Esophagus mucosa (tissue), 1 donor: ENCODE measurements at places on chromosomes 16 and 17.
A peak's percentile ranks its signal among the peaks of the same experiment; 100 is the strongest.

DNA sequence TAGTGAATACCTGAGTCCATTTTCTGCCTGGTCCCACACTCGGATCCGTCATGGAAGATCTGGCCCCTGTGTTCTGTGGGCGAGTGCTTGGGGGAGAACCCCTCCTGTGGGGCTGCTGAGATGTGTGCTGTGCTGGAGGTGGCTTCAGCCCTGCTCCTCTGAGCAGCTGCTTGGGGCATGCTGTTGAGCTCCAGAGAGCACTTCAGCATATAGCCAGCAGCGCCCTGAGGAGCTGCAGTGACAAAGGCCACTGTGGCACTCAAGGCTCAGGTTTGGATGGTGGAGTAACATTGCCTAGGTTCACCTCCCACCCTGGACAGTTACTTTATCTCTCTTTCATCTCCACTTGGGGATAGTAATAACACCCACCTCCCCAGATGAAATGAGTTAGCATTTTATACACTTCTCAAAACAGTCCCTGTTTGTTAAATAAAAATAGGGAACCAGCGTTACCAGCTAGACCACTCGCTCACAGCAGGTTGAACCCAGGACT lies 75.3 kb downstream of the KSR1 start:
- no peak for ATAC-seq

GRCh38 chr17:66492561-66493005 lies 190.2 kb downstream of the PRKCA start:
- ATAC-seq = no peak

- ATAC-seq = no peak
These were observed 116.2 kb downstream of the C17orf67 start for GRCh38 chr17:56717471-56717870.

DNA sequence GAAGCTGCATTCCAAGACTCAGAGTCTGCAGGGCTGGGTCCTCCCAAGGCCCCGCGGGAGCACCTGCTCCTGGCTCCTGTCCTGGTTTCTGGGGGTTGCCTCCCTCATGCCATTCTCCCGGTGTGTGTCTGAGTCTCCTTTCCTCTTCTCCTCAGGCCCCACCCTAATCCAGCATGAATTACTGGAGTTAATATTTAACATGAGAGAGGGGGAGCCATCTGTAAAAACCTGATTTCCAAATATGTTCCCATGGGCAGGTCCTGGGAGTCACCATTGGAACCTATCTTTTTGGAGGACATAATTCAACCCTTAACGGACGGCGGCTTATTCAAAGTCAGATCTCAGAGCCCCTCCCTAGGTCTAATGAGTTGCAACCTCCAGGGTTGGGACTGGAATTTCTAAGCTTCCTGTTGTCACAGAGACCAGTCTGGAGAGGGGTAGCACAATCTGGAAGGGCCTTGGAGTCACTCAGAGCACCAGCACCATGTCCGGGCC lies 5.4 kb downstream of the C17orf99 start:
- peak; percentile 39 for ATAC-seq

DNA sequence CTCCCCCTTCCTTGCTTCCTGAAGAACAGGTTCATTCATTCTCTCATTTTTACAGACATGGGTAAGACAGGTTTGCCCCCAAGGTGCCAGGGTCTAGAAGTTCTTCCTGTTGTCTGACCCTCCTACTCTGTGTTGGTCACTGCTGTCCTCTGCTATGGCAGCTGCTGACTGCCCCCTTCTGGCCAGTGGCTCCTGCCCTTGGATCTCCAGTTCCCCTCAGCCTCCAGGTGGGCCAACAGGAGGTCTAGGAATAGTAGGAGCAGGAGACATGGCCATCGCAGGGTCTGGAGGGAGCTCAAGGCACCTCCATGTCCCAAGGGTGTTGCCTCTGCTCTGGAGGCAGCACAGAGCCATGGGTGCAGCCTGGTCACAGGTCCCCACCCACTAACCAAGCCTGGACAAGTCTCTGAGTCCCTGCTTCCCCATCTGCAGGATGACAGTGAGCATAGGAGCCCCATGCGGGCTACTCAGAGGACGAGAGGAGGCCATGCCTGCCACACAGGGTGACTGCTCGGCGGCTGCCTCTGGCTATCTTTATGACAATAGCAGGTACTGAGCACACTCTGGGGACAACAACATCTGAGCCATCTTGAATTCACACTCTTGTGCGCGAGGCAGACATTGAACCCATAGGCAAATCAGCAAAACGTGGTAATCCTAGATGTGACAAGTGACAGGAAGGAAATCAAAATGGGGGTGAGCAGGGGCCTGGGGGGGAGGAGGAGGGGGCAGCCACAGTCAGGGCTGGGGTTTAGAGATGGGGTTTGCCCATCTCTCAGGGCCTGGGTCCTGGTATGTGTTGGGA lies 27.0 kb upstream of the NXPH3 start:
- peak; percentile 85 for ATAC-seq

DNA sequence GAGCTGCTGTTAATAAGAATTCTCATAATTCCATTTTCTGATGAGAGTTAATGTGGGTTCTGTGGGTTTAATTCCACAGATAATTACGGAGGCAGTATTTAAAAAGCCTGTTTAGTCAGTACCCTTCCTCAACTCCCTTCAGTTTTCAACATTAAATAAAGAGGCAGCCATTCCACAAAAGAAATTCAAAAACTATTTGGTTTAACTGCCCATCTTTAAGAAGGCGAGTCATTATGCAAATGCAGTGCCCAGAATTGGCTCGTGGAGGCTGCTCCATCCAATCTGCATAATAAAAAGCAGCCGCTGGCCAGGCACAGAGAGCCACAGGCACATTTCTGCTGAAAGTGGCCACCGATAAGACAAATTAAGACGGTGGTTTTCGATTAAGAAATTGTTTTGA lies 194.4 kb upstream of the TOX3 start:
- no peak for ATAC-seq

DNA sequence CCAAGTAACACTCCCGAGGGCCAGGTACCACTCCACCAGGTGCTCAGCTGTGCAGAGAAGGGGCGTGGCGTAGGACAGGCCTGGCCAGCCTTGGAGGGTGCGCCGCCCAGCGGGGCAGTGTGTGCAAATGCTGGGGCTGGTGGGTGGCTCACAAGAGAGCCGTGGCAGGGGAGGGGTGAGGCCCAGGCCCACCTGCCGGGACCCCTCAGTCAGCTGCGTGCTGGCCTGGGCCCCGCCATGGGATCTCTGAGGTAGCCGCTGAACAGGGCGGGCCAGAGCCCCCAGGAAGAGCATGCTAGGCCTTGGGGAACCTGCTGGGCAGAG lies 8.8 kb downstream of the TPSG1 start:
- no peak for ATAC-seq

- ATAC-seq = no peak
These were observed 2.5 kb downstream of the SLC12A4 start for GRCh38 chr16:67965668-67966548.

- peak; percentile 97 for ATAC-seq
These were observed at the start of gene SPECC1 for GRCh38 chr17:20009302-20010098. Gene SPECC1 (plus strand): TSS chr17:20009359. CDS start chr17:20096652, 87,293 bp downstream.

- ATAC-seq = no peak
These were observed 385.2 kb downstream of the CDH13 start for GRCh38 chr16:83011939-83012338.

- no peak for ATAC-seq
These were observed at the start of gene PVALEF for GRCh38 chr17:81165246-81166032. Gene PVALEF (plus strand): TSS chr17:81165507. CDS start chr17:81181227, 15,720 bp downstream.

DNA sequence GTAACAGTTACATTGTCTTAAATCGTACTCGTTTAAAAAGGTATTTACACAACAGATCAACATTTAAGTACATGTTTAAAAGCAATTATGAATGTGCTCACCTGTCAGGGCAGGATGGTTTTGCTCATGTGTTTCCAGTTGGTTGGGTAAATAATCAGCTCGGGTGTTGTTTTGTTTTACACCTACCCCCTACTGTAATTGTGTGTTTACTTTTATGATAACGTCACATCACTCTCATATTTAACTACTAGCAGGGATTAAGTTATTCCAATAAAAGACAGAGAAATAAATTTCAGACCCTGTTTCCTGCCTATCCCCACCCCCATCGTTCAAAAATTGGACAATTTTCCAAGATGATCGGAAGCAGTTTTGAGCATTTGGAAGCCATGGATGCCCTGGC lies 390.2 kb downstream of the SEC14L1 start:
- no peak for ATAC-seq

- no peak for ATAC-seq
These were observed 47.6 kb upstream of the GNAO1 start for GRCh38 chr16:56143666-56144065.

GRCh38 chr16:28014851-28015250 lies 48.7 kb downstream of the GSG1L start:
- ATAC-seq = no peak

GRCh38 chr16:51151961-51152663 lies 1.0 kb upstream of the SALL1 start:
- ATAC-seq = peak; percentile 39

- peak; percentile 34 for ATAC-seq
These were observed 30.1 kb upstream of the GAA start for GRCh38 chr17:80071116-80071841.

DNA sequence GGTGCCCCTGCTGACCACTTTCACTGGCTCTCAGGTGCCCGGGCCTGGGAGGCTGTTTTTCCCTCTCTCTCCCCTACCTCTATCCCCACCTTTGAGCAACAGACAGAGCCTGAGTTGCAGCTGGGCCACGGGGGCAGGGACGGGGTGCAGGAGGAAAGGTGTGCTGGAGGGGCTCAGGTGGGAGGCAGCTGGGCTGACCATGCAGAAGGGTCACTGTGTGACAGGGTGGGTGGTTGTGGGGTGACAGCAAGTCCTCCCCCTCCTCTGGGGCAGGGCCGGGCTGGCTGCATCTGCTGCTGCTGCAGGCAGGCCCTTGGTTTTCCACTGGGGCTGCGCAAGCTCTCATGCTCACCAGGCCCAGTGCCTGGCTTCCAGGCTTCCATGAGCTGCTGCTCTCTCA lies 6.6 kb downstream of the ZNF319 start:
- ATAC-seq = no peak

DNA sequence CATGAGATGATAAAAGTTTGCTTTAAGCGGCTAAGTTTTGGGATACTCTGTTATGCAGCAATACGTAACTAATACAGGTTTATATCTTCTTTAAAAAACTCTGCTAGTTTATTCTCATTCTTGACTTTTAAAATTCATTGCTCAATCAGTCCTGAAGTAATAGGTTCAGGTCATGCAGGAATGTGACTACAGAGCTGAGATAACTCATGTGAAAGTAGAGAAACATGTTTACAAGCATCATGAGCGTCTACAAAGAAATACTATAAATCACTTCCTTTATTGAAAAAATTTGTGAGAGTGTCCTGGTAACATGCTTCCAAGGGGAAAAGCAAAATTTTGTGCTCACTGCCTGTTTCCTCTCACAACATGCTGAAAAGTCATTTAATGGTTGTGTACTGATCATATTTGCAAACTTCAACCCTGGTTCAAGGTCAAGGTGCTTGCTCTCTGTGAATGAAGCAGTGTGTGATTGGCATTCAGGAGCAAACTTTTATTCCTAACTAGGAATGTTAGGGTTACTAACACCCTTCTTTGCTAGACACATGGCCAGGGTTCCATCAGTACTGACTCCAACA lies 12.5 kb upstream of the TMIGD1 start:
- ATAC-seq = no peak

DNA sequence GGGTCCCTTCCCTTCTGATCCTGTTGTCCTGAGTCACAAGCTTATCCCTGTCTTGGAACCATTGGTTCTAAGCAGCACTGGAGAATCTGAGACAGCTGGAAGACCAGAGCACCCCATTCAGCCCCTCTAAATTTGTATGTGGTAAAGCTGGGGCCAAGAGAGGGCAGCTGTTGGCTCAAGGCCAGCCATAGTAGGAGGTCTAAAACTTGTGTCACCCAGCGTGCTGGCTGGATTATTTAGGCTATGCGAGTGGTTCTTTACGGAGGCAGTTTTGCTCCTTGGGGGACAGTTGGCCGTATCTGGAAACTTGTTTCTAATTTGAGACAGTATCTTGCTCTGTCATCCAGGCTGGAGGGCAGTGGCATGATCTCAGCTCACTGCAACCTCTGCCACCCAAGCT lies 69.6 kb upstream of the GSE1 start:
- ATAC-seq = no peak

GRCh38 chr16:2691491-2692248 lies 9.3 kb downstream of the KCTD5 start:
- ATAC-seq = no peak

GRCh38 chr16:46814790-46815189 lies 16.2 kb downstream of the C16orf87 start:
- no peak for ATAC-seq

DNA sequence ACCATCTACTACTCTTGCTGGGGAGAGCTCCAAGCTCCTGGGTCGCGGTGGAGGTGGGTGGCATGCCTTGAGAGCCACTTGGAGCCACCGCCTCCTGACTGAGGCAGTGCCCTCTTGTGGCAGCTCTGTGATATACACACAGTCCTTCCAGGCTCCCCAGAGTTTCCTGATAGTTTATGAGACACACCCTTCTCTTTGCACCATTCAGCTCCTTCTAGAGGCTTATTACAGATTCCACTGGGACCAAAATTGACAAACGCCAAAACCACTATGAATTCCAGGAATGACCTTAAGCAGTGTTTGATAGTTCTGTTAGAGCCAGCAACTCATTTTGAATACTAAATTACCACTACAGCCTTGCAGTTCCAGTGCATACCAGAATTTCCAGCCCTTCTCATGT lies 170.1 kb upstream of the CDH13 start:
- peak; percentile 89 for ATAC-seq

- ATAC-seq = no peak
These were observed 47.6 kb upstream of the CNEP1R1 start for GRCh38 chr16:49977427-49977826.

DNA sequence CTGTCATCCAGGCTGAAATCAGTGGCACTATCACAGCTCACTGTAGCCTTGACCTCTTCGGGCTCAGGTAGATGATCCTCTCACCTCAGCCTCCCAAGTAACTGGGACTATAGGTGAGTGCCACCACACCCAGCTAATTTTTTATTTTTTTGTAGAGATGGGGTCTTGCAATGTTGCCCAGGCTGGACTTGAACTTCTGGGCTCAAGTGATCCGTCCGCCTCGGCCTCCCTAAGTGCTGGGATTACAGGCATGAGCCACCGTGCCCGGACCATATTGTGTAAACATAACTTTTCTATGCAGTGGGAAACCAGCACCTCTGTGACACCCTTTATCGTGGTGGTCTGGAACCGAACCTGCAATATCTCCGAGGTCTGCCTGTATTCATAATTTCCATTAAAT lies 11.2 kb upstream of the CSF3 start:
- ATAC-seq = no peak

DNA sequence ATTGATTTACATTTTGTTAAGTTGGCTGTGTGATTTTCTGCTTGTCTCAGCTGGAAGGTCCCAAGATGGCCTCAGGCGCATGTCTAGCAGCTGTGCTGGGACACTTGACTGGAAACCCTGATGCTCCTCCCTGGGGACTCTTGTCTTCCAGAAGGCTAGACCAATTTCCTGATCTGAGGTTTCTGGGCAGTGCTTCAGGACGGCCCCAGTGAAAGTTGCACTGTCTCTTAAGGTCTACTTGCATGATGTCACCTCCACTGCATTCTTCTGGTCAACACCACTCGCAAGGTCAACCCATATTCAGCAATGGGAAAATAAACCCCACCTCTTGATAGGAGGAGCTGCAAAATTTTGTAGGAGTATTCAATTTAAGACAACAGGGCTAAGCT lies 116.0 kb downstream of the SALL1 start:
- no peak for ATAC-seq
